Activated effector memory CD4-positive, alpha-beta T cell treated with anti-CD3 and anti-CD28 coated beads, Interleukin-2, amount 50 U/mL, for 16 hours (primary cell): ENCODE measurements at places on chromosomes 3 and 15.

- DNase-seq = no peak
Measured at GRCh38 chr3:86921971-86922680, 68.8 kb downstream of the VGLL3 start.

DNA sequence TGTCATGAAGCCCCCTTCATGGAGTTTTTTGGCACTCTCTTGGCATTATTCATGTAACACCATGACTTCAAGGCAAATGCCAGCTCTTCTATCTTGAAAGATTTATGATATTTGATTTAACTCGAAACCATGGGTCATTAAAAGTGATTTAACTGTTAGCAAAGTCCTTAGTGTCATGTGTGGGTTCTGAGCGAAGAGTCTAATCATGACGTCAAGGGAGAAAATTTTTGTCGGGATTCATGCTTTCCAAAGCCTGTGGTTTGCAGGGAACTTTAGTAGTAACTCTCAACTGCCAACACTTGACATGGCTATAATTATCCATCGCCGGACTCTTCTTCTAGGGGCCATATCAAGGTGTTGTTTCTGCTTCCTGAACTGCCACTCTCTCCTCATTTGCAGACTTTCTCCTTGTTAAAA lies 11.5 kb downstream of the GXYLT2 start:
- no peak for DNase-seq

DNA sequence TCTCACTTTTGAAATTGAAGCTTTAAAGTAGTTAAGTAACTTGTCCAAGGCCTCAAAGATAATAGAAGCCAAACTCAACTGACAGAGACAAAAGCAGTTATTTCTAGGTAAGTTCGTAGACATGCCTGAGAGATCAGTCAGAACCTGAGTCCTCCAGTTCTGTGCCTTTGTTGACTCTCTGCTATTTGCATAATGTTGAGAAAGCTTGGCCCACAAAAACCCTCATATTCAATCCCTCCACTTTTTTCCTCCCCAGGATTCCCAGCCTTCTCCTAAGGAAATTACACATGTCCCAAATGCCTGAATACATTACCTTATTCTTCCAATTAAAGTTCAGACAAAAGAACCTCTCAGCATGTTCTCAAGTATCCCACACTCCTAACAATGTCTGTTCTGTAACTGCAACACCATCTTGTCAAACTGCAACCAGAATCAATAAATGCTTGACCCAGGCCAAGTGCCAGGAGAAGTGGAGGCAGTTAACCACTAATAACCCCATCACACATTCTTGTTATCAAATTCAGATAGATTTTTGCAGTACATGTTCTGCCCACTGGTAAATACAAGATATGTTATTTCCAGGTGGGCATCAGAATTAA lies 217.8 kb downstream of the LRRC3B start:
- DNase-seq = no peak

DNA sequence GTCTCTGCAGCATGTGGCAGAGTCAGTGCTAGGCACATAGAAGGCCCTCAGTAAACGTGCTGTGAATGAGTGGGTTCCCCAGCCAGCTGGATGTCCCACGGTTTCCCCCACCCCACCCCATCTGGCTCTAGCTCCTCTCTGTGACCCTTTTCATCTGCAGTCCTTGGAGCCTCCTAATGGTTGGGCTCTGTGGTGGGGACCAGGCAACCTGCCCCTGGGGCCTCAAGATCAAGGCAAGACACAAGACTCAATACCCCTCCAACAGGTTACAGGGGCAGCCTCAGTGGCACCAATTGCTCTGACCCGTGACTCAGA lies 17.1 kb upstream of the CYP11A1 start:
- DNase-seq = no peak

DNA sequence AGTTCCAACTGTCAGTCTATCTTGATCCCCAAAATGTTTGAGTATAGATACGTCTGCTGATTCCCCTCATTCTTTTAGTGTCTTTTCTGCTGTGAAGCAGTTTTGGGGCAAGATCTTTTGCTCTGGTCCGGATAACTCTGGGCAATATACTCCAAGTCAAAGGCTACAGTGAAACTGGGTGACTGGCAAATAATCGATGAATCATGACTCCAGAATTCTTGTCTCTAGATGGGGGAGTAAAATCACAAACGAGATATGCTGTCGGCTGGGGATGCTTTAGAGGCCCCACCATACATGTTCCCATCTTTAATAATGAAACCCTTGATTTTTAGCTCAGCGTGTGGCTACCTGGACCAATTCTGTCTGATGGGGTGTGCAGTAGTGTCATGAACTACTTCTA lies 76.5 kb downstream of the KLF13 start:
- DNase-seq = no peak

- no peak for DNase-seq
Measured at GRCh38 chr3:29827756-29828155, 546.9 kb downstream of the RBMS3 start.

DNA sequence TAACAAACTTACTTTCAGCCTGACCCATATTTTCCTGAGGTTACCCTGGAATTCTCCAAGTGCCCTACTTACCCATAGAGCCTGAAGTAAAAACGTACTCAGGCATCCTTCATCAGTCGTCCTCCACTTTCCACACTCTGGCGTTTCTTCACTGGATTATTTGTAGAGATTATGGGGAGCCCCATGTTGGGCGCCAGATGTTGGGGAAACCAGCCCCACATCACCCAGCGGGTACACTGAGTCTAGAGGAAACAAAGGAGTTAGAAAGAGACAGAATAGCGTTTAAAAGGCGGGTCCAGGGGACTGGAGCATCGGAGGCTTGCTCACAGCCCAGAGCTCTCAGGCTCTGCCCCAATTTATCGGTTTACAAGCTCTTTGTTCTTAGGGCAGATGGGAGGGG lies 9.7 kb upstream of the SLC28A2 start:
- no peak for DNase-seq

- DNase-seq = no peak
Measured at GRCh38 chr3:123491966-123492587, 43.2 kb upstream of the ADCY5 start.

- no peak for DNase-seq
Measured at GRCh38 chr3:144229953-144230352, 258.3 kb downstream of the DIPK2A start.

DNA sequence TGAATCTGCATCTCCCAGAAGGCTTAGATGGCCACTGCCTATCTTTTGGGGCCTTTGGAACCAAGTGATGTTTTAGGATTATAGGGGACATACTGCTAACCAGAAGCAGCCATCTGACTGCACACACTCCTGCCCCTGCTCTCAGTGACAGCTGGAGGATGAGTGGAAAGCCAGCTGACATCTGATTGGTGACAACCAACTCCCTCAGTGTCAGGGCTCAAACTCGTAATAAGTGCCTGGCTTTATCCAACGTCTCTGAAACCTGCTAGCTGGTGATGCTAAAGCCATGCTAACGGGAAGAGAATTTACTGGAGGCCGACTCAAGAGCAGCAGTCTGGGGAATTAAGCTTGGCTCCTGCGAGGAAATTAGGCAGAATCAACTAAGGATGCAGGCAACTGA lies 35.1 kb downstream of the KY start:
- DNase-seq = no peak

DNA sequence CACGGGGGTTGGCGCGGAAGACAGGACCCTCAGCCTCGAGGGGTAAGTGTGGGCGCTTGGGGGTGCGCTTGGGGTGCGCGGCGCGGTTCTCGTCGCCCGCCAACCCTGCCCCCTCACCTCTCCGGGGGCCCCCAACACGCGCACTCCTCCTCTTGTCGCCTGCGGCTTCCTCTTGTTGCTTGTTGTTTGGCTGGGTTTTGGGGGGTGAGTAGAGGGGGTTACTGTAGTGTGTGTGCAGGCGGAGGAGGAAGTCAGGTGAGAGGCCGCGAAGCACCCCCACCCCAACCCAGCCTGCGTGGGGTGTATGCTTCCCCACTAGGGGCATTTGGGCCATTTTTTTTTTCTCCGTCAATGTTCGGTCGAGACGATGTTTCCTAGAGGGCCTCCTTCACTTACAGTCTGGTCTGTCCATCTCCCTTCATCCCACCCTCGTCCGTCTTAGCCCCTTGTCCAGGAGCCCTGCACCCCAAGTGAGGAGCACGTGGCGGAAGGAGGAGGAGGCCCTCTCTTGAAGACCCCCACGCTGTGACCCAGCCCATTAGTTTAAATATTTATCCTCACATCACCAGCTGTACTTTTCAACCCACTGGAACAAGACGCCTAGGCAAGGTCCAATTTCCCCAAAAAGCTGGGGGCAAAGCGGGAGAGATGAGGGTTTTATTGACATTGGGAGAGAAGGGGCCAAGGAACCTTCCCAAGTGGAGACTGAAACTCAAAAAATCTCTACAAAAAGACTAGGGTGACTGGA lies 20.4 kb upstream of the SATB1 start:
- DNase-seq = peak; percentile 84

GRCh38 chr15:33971811-33972210 lies 3.5 kb downstream of the CHRM5 start:
- no peak for DNase-seq

DNA sequence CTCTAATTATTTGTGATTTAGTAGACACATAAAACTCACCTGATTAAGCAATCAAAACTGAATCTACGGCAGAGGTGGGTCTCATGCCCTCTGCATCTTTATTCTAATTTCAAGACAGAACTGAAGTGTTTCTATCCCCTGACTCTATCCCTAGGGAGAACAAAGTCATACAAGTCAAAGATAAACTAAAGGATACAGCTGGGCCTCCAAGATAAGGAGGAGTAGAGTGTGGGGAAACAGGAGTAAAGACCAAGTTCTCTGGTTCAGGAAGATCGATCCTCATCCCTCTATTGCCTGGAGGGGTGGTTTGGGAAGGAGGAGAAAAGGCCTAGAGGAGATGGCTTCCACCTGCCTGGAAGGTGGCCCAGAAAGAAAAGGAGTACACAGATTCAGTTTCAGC lies 58.7 kb upstream of the BBX start:
- no peak for DNase-seq

DNA sequence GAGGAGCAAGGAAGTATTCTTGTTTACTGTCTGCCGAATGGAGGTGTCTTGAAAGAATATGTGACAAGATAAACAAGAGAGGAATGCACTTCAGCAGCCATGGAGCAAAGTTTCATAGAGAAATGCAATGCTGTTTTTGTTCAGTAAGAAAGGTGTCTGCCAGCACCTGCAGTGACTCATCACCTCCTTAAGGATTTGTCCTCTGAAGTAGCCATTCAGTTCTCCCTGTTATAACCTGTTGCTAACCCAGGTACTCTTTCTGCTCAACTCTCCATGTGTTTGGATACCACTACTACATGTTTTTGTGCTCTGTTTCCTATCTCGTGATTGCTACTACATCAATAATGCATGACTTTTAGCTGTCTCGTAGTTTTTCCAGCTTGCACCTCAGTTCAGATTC lies 328.9 kb downstream of the CHL1 start:
- no peak for DNase-seq

DNA sequence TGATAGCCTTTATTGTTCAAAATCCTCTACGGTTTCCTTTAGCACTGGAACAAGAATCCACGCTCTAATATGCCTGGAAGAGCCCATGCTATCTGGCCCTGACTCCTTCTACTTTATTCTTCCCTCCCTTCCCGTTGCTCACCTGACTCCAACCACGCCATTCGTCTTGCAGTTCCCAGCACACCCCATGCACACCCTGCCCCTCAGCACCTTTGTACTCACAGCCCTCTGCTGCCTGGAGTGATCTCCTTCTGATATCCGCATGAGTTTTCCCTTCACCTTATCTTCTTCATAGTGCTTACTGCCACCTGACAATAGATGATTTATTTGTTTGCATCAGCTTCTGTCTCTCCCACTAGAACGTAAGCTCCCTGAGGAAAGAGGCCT lies 16.6 kb upstream of the BCL2A1 start:
- no peak for DNase-seq

DNA sequence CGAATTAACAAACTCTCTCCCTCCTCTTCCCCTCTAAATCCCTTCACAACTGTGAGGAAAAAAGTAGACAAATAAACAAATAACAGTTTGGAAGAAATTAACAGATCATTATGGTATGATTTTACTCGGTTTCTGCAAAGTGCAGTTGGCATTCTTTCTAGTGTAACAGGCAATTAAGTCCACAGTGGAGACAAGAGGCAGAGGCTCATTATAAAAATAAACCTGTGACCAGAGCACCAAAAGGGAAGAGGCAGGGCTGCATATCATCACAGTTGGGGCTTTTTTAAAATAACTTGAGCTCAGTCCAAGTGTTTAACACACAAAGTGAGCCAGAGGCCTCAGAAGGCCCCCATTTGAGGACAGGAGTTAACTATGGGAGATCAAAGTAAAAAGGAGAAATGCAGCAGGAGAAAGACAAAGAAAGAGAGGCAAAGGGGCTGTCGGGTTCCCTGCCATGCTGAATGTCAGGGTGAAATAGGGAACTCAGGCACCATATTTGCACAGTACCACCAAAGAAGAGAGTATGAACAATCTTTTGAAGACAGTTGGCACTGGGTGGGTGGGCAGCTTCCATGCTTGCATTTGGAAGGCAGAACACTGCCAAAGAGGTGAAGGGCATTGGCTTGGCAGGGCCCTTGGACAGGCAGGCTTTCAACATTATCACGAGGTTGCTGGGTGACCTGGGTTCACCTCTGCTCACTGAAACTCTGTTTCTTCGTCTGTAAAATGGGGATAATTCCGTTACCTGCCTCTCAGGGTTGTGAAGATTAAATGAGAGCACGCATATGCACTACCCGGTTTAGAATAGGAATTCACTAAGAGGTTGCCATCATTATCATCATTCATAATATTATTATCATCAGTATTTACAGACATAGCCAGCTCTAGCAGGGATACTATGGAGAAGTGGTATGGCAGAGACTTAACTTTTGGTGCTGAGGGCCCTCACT lies 134.5 kb downstream of the MEX3B start:
- DNase-seq = no peak

DNA sequence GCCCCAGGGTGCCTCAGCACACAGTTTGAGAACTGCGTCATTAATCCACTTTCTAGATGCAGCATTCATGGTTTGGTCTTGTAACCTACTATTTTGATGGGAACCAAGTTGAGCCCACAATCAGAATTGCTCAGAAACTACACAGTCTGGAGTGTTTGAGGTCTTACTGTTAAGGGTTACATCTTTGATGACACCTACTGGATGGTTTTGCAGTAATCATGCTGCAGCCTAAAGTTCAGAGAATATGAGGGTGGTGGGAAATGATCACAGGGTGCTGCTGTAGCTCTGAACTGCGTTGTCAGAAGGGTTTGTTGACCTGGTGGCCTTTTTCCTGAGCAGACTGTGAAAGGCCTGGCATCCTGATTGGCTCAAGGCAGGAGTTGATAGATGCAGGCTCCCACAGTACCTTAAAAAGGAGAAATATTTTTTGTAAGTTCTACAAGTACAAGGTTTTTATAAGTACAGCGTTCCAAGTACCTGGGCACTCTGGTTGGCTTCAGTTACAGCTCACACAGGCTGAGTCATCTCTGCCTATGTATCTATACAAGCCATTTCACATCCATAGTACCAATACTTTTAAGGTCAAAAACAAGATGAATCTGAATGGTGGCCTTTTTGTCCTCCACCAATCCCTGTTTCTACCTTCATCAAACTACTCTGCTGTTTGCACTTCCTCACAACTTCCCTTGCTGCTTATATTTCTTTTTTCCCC lies 60.5 kb upstream of the ACKR4 start:
- no peak for DNase-seq

DNA sequence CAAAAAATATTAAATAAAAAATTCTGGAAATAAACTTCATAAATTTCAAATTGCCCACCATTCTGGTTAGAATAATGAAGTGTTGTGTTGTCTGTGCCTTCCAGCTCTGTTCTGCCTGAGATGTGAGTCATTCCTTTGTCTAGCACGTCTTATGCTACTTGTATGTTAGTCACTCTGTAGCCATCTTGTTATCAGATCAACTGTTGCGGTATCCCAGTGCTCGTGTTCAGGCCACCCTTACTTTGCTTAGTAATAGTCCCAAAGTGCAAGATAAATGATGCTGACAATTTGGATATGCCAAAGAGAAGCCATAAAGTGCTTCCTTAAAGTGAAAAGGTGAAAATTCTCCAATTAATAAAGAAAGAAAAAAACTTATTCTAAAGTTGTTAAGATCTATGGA lies 527.5 kb downstream of the NAALADL2 start:
- DNase-seq = no peak
